Smooth muscle cell of the pulmonary artery (primary cell): ENCODE measurements at places on chromosomes 4 and X. TPM values are rescaled to one million over a fixed set of nuclear protein-coding genes. Genes with fewer than 3 reads are reported as not detected.

The FREM3 gene
- total RNA-seq: 0.03 and 0.07 TPM in 2 replicates

The SMPX gene
- not detected in 2 replicates for total RNA-seq

The ASB12 gene
- not detected in 2 replicates for total RNA-seq

The PALLD gene
- 175 and 177 TPM in 2 replicates for total RNA-seq

The TCP11X2 gene
- not detected in 2 replicates for total RNA-seq

The PRDM5 gene
- total RNA-seq: 8.2 and 10.1 TPM in 2 replicates

The RS1 gene
- not detected in 2 replicates for total RNA-seq

The GRIA3 gene
- total RNA-seq: 8.4 and 21.5 TPM in 2 replicates

The SPATA4 gene
- total RNA-seq: 0.23 and 0.46 TPM in 2 replicates

The H2BW2 gene
- not detected in 2 replicates for total RNA-seq
